Left colon (tissue), 2 donors: ENCODE measurements at places on chromosomes 6 and 20. TPM values are rescaled to one million over a fixed set of nuclear protein-coding genes. Genes with fewer than 3 reads are reported as not detected.

Gene HNF4A
- 301 TPM for total RNA-seq

Gene KIF25
- 0.22 TPM for total RNA-seq

Gene LY6G6C
- total RNA-seq: not detected

Gene ENPP1
- total RNA-seq: 19.9 TPM

Gene C6orf118
- total RNA-seq: not detected

Gene VSX1
- total RNA-seq: not detected
